Cardiac fibroblast (primary cell): ENCODE measurements at places on chromosomes 4 and X.

GRCh38 chr4:74638001-74638400 is 156.3 kb downstream of the BTC start:
- DNase-seq, result peak; percentile 36

DNA sequence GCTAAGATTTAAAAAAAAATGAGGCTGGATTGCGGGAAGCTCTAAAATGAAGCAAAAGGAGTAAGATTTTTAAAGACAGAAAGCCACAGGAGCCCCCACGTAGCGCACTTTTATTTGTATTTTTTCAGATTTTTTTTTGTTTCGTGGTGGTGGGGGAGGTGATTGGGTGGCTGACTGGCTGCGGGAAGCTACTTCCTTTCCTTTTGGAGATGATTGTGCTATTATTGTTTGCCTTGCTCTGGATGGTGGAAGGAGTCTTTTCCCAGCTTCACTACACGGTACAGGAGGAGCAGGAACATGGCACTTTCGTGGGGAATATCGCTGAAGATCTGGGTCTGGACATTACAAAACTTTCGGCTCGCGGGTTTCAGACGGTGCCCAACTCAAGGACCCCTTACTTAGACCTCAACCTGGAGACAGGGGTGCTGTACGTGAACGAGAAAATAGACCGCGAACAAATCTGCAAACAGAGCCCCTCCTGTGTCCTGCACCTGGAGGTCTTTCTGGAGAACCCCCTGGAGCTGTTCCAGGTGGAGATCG is 908 bp downstream of the PCDH10 start:
- no peak for DNase-seq

- no peak for DNase-seq
These were observed 141.1 kb downstream of the MOSPD2 start for GRCh38 chrX:15014281-15014680.

GRCh38 chr4:54912155-54912554 is 213.2 kb downstream of the KDR start:
- no peak for DNase-seq

GRCh38 chr4:53147197-53147596 is 218.7 kb downstream of the SCFD2 start:
- no peak for DNase-seq

DNA sequence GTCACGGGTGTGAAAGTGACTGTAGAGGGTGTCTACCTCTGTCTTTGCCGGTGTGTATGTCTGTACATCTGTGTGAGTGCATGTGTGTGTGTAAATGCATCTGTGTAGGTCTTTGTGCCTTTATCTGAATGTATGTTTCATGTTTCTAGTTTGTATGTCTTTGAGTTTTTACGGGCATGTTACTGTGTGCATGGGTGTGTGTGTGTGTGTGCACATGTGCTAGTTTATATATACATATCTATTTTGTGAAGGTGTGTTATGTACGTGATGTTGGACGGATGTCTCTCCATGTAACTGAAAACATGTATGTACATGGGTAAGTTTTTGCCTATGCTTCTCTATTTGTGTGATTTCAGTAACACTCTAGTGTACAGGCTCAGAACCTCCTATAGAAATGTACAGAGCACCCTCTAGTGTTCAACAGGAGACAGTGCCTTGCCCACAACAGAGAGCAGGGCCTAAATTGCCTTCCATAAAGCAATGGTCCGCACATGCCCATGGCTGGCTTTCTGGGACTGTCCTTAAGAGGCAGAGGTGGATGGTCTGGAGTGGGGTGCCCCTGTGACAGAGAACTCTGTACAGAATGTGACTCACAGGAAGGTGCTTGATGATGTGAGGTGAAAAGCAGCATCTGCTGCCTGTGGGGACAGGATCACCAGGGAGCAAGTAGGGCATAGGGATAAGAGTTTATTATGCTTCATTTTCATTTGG is 343.5 kb downstream of the RAPGEF2 start:
- peak; percentile 85 for DNase-seq

- DNase-seq, result no peak
These were observed 9.2 kb upstream of the BMP3 start for GRCh38 chr4:81021142-81021944.

DNA sequence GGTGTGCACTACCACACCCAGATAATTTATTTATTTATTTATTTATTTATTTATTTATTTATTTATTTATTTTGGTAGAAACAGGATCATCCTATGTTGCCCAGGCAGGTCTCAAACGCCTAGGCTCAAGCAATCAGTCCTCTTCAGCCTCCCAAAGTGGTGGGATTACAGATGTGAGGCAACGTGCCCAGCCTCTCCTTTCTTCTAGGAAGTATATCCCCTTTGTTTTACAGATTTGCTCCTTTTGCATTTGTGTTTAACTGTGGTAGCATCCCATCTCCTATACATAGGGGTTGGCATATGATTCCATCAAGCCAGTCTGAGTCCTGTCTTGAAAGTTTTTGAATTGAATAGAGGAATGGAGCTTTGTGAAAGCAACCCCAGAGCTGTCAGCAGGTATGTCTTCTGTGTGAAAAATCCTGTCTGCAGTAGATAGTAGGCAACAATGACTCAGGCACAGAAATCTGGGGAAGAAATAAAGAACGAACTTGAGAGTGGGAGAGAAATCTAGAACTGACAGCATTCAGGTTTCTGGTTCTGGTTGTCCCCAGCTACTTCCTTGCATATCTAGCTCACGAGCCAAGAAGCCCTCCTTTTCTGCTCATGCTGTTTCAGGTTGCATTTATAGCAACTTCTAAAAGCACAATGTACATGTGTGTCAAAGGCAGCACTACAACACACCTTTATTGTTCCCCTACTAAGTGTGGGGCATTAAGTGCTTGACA is 113.7 kb upstream of the LSM6 start:
- DNase-seq, result no peak

GRCh38 chr4:103634236-103634635 is 85.5 kb downstream of the TACR3 start:
- no peak for DNase-seq

GRCh38 chr4:121789960-121790829 is 10.9 kb upstream of the EXOSC9 start:
- peak; percentile 71 for DNase-seq

DNA sequence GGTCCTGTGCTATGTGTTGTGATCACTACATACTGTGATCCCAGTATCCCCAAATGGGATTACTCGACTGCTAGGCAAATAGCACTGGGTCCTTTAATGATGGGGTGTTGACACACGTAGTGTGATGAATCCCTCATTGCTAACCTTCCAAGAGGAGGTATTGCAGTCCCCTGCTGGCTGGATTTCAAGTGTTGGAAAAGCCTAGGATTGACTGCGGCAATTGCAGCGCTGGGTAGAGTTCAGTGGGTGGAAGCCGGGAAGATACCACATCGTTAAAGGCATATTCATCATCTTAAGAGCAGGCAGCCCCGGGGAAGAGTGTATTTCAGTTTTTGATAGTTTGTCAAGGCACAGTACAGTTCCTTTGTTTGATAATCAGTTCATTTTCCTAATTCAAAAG is 159.9 kb downstream of the TRIML1 start:
- peak; percentile 35 for DNase-seq

GRCh38 chrX:22073928-22074327 is 41.8 kb downstream of the PHEX start:
- DNase-seq, result no peak

GRCh38 chrX:7996414-7996813 is 69.2 kb upstream of the PNPLA4 start:
- peak; percentile 46 for DNase-seq

DNA sequence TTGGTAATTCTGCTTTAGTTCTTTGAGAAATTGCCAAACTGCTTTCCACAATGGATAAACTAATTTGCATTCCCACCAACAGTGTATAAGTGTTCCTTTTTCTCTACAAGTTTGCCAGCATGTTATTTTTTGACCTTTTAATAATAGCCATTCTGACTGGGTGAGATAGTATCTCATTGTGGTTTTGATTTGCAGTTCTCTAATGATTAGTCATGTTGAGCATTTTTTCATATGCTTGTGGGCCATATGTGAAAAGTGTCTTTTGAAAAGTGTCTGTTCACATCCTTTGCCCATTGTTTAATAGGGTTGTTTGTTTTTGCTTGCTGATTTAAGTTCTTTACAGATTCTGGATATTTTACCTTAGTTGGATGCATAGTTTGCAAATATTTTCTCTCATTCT is 25.9 kb downstream of the ENPEP start:
- DNase-seq, result peak; percentile 24

DNA sequence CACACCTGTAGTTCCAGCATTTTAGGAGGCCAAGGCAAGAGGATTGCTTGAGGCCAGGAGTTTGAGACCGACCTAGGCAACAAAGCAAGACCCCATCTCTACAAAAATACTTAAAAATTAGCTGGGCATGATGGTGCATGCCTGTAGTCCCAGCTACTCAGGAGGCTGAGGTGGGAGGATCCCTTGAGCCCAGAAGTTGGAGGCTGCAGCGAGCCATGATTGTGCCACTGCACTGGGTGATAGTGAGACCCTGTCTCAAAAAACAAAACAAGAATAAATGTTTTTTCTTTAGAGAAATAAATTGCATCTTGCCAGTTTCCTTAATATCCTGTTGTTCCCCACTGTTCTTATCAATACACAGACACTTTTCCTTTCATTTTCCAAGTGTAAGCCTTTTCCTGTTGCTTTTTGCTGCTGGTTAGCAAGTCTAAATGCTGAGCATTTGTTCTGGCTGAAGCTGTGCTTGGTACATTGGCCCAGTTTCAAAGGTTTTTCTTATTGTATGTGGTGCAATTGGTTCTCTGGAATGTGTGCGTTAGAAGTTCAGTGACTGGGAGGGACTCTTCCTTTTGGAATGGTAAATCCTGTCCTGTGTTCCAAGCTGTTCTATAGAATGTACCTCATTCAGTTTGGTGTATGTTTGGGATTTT is 98.2 kb downstream of the AFF1 start:
- DNase-seq, result peak; percentile 89

DNA sequence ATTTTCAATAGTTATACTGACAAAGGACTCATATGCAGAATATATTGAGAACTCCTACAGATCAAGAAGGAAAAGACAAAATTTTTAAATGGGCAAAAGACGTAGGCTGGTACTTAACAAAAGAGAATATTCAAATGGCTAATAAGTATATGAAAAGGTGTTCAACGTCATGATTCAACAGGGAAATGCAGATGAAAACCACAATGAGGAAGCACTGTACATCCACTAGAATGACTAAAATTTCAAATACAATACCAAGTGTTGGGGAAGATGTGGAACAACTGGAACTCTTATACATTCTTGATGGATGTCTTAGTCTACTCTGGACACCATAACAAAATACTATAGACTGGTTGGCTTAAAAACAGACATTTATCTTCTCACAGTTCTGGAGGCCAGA is 1.3 kb upstream of the MRFAP1L1 start:
- DNase-seq, result no peak

GRCh38 chr4:101254776-101255175 is 92.5 kb downstream of the PPP3CA start:
- DNase-seq, result no peak

DNA sequence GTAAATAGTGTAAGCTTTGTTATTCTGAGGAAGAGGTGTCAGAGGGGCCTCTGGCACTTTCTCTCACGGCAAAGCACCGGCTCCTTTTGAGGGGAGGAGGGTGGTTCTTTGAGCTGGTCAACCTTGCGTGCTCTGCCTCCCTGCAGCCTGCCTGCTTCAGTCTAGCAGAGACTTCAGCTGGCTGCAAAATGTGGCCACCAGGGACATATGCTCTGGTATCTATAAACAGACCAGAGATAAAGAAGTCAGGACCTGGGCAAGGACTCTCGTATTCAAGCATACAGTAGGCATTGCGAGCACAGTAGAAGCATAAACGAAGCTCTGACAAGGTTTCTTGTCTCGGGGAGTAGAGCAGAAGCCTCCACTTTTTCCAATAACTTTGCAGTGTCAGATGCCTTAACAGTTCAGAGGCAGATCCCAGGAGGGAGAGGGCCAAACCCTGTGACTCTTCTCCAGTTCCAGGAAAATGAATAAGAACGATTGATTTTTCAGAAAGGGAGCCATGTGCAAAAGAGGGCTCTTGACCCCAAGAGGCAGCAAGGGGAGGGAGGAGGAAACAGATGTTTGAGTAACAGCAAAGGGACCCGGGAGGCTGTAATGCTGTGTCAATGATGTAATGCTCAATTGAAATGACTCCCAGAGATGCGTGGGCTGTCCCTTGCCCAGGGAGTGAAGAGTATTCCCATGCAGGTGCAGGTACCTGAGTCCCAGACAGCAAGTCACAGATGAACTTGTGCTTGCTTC is 57.9 kb upstream of the TEX13D start:
- DNase-seq, result no peak

DNA sequence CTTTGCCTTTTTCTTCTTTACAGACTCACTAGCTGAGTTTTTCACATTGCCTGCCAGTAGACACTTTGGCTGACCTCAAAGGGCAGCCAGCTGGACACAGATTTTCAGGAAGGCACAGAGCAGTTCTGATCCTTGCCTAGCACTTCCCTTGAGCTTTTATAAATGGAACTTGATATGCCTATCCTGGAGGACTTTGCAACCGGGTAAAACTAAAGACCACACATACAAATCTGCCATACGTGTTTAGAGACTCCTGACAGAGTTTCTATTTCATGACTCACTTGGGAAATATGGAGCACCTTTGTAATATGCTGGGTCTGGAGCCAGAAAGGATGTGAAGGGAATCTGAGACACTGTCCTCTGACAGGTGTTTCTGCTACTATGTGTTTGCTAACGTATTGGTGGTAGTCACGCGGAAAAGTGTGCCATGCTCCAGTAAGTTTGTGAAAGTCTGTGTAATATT is 56.7 kb upstream of the RASSF6 start:
- peak; percentile 77 for DNase-seq

DNA sequence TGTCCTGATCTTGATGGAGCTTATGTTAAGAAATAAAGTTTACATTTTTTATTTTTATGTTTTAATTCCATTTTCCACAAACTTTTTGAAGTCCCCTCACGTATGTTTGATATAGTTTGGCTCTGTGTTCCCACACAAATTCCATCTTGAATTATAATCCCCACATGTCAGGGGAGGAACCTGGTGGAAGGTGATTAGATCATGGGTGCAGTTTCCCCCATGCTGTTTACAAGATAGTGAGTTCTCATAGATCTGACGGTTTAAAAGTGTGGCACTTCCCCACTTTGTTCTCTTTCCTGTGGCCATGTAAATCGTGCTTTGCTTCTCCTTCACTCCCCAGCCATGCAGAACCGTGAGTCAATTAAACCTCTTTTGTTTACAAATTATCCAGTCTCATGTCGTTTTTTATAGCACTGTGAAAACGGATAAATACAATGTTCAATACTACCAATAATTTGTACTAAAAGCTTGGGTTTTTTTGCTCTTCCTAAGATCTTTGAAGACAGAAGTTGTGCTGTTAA is 89.8 kb downstream of the PAPSS1 start:
- no peak for DNase-seq

GRCh38 chrX:50088645-50089044 is 112.2 kb downstream of the AKAP4 start:
- no peak for DNase-seq

GRCh38 chr4:187141101-187141500 is 417.4 kb upstream of the FAT1 start:
- no peak for DNase-seq

GRCh38 chr4:110075083-110075738 is 123.2 kb downstream of the ELOVL6 start:
- no peak for DNase-seq

GRCh38 chr4:141486375-141486997 is 149.9 kb upstream of the IL15 start:
- DNase-seq, result peak; percentile 88

- DNase-seq, result no peak
These were observed 564.1 kb downstream of the INPP4B start for GRCh38 chr4:142281999-142282398.
